ENCODE measurements at places on chromosomes 3 and 15.

- no peak for DNase-seq
Observed at GRCh38 chr3:192092388-192093005, 631.5 kb downstream of the PYDC2 start.

DNA sequence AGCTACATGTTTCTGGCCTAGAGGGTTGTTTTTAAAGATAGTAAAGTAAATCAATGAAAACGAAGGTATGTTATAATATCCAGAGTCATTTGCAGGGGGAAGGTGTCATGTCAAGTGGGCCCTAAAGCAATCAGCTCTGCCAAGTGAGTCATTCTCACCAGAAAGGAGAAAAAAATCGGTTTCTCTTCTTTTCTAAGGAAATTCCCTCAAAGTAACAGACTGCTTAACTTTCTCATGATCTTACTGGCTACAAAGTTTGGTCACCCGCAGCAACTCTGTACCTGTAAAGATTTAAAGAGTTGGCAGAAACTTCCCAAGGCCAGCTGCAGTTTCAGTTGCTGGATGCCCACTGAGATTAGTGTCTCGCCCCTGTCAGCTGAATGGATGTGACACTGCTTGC is 5.5 kb upstream of the FSIP1 start:
- DNase-seq, result no peak

DNA sequence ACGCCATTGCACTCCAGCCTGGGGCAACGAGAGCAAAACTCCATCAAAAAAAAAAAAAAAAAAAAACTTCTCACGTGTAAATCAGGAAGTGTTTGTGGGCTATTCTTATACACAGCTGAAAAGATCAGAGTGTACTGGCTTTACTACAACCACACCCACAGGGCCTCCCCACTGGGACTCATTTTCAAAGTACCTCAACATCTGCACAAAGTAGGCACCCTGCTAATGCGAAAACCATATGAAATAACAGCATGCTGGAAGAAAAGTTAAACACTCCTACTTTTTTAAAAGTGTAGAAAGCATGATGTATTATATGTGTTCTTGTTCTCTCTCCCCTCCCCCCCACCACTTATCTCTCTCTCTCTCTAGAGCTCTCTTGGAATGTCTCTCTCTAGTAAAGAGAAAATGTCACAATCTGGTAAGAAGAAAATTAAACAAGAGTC is 11.1 kb downstream of the UACA start:
- DNase-seq, result no peak

DNA sequence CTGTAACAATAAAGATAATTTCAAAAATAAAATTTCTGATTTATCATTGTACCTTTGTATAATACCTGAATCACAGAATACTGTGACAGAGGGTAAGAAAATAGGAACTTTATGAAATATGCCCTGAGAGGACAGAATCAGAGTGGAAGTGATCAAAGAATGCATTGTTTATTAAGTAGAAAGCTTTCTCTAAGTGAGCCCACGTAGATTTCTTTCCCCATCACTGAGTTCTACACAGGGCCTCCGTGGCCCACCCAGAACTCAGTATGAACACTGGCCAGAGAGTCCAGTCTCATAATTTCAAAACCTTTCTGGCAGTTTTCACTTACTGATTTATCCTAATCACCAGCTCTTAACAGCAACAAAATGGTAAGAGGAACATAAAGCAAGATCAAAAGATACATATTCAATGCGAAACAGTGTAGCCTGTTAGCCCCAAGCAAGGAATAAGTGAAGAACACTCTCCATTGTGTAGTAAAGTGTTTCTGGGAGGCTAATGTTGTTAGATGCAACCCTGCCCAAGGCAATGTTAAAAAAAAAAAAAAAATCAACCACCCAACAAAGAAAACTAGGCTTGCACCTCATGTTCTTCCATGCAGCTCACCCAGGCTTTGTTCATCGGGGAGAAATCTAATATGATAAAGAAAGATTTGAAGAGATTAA is 341.3 kb downstream of the LSAMP start:
- no peak for DNase-seq

GRCh38 chr3:192904632-192905289 is 12.9 kb downstream of the MB21D2 start:
- no peak for DNase-seq

GRCh38 chr3:41202834-41203345 is 3.6 kb downstream of the CTNNB1 start:
- DNase-seq, result no peak

GRCh38 chr3:145735631-145736030 is 425.4 kb downstream of the PLOD2 start:
- no peak for DNase-seq

DNA sequence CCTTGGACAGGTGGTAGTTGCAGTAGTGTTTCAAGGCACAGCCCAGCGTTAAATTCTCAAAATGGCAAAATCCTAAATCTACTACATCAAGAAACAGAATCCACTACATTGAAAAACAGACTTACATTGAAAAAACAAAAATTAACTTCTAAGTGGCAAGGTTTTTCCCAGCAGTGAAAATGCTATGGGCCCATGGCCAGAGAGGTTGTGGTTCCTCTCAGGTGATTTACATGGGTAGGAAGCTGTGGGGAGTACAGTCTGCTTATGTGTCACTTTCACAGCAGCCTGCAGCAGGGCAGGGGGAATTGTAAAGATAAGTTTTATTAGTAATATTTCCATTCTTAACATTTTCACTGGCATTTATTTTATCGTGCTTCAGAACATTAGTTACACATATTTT is 24.9 kb downstream of the TTC14 start:
- DNase-seq, result no peak
